ENCODE measurements at places on chromosomes 6 and 20.

DNA sequence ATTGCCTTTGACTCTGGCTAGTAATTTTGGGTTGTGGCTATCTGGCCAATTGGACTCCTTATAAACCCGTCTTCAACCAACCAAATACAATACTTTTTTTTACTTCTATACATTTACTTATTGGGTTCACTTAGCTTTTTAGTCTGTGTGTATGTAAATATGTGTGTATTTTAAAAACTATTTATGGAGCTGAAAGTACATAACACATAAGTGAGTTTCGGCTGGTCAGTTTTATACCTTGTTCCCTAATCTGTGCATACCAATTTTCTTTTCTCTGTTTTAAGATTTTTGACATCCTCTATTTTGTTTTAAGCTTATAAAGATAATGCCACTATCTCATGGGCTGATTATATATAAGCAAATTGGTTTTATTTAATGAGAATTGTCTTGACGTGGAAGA is 129.5 kb downstream of the LRRC1 start:
- DNase-seq = no peak

GRCh38 chr6:133214267-133214666 is 26.9 kb upstream of the EYA4 start:
- DNase-seq = no peak

GRCh38 chr20:60494476-60494875 is 536.3 kb downstream of the CDH26 start:
- DNase-seq = no peak

- DNase-seq = no peak
Observed at GRCh38 chr6:53874964-53875363, 80.2 kb downstream of the LRRC1 start.

GRCh38 chr6:66065313-66065712 is 358.3 kb upstream of the EYS start:
- DNase-seq = no peak

All from NCI-H1048 (cell line).